ENCODE measurements at places on chromosomes 12 and 14. TPM values are rescaled to one million over a fixed set of nuclear protein-coding genes. Genes with fewer than 3 reads are reported as not detected.

Gene PITPNM2
- polyA plus RNA-seq = 15.3 TPM

Gene ZDHHC22
- 0.08 TPM for polyA plus RNA-seq

Gene TAS2R10
- 3.2 TPM for polyA plus RNA-seq

Gene TSPAN9
- polyA plus RNA-seq = 98.6 TPM

Gene KRT80
- polyA plus RNA-seq = 1.0 TPM

Gene CRIP2
- polyA plus RNA-seq = 173 TPM

Gene CFAP54
- 1.2 TPM for polyA plus RNA-seq

Data from left lung (tissue), 14 donors.